Activated gamma-delta T cell treated with anti-CD3 and anti-CD28 coated beads, Interleukin-2, amount 50 U/mL, for 16 hours (primary cell): ENCODE measurements at places on chromosomes 7 and 10.
A peak's percentile ranks its signal among the peaks of the same experiment; 100 is the strongest.

DNA sequence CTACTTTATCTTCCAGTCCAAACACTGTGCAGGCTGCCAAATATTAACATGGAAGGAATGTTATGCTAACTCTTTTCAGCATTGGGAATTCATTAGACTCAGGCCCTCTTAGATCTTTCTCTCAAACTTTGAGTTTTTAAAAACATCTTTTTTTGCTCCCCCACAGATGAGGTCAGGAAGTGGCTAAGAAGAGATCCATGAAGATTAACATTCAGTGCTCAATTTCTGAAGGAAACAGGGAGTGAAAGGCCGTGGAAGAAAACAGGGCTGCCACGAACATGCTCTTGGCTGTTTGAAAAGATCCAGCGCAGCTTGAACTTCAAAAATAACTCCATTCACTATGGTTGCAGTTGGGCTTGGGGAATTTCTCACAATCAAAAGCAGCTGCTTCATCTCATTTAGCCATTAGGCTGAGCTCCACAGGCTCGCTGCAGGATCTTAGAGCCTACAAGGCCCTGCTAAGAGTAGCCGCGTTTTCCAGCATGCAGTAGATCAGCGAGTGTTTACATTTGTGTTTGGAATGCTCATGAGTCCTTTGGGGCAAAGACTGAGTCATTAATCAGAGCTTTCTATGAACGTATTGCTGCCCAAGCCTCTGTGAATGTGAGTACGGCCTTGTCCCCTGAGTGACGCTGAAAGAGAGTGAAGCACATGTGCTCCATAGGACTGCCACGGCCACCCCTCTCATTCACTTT, 41.2 kb upstream of the TNS3 start:
- no peak for DNase-seq

GRCh38 chr10:43078175-43078985, 1.5 kb downstream of the RET start:
- DNase-seq = no peak

DNA sequence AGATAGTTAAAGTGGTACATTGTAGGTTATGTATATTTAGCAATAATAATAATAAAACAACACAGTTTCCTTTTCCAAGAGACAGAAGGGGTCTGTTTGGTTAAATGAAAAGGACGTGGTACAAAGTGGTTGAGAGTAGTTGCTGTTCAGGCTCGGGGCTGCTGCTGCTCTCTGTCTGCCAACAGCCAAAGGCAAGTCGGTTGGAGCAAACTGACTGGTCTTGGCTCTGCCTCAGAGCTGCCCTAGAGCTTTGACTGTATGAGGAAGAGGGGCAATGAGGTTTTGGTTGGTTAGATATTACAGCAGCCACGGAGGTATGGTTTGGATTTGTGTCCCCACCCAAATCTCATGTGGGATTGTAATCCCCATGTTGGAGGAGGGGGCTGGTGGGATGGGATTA, 95.3 kb downstream of the CACNB2 start:
- DNase-seq = no peak

DNA sequence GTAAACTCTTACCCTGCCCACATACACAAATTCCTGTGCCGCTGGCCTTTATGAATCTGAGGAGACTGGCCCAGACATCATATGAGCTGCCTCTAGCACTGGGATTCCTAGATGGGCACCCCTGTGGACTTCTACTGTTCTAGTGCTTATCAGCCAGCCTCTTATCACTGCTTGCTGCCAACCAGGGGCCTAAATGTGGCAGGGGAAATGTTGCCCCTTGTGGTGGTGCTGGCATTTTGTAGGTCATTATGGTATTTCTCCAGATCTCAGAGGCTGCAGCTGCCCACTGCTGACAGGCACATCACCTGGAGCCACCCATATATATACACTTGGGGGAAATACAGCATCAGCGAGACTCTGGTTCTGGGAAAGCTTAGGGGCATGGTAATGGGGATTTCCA, 5.4 kb downstream of the SFR1 start:
- DNase-seq = no peak

DNA sequence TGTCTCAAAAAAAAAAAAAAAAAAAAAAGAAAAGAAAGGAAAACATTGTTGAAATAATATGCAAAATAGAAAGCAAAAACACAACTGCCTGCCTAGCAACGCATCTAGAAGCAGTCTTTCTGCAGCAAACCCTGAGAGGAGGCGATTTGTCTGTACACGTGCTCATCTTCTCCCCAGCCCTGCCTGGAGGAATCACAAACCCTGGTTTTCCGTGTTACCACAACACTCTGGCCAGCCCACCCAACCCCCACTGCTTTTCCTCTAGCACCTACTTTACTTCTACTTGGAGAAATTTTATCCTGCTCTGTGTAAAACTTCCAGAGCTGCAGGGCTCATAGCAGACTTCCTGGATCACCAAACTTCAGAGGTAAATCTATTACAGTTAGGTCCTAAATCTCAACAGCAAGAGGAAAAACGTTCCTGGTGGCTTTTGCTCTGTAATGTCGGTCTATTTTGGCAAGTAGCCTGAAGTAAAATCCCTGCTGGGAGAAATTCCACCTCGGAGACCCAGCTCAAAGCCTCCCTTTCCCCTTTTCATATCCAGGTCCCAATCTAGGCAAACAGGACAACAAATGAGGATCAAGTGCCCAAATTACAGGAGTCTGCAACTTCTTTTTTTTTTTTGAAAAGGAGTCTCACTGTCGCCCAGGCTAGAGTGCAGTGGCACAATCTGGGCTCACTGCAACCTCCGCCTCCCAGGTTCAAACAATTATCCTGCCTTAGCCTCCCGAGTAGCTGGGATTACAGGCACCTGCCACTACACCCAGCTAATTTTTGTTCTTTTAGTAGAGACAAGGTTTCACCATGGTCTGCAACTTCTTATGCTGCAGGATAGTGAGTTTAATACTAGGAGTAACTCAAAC, 91.6 kb downstream of the DNMBP start:
- DNase-seq = no peak

- no peak for DNase-seq
These were observed 14.1 kb downstream of the ZWINT start for GRCh38 chr10:56346845-56347415.

GRCh38 chr7:74606101-74606908, 51.2 kb upstream of the GTF2I start:
- peak; percentile 12 for DNase-seq

DNA sequence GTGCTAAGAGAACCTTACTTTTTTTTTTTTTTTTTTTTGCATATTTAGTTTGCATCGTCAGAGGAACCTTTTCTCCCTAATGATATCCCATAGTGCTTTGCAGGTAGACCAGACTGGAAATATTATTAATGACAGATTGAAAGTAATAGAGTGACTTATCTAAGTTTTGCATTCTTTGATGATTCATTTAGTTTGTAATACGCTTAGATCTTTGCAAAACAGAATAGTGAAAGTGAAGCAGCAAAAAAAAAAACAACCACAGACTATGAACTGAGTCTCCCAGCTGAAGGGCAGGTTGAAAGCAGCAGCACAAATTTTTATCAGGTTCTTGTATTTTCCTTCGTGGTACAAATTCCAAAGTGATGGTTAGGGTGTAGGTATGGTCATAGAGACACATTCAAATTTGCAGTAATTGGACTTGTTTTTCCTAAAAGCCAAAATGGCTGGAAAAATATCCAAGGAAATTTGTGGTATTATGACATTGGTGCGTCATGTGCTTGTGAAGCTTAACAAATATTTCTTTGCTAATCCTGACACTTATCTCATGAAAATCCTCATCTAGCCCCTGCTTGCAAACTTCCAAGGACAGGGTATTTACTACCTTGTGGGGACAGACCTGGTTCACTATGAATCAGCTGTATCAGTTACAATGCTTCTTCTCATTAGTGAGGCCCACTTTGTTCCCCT, 81.8 kb upstream of the CREB5 start:
- no peak for DNase-seq

GRCh38 chr10:89029181-89029580, 38.6 kb downstream of the FAS start:
- no peak for DNase-seq

GRCh38 chr7:133081119-133081598, 731 bp downstream of the CHCHD3 start:
- DNase-seq = no peak

- no peak for DNase-seq
These were observed 140.3 kb upstream of the KLF14 start for GRCh38 chr7:130874071-130874915.

DNA sequence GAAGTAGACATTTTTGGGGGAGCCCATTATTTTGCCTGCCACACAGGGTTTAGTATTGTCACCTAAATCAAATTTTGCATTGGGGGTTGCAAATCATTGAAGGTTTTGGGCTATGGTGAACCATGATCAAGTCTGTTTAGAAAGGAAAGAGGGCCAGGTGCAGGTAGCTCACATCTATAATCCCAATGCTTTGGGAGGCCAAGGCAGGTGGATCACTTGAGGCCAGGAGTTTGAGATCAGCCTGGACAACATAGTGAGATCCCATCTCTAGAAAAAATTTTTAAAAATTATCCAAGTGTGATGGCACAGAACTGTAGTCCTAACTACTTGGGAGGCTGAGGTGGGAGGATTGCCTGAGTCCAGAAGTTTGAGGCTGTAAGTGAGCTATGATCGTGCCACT, 31.2 kb downstream of the KAT6B start:
- DNase-seq = no peak

DNA sequence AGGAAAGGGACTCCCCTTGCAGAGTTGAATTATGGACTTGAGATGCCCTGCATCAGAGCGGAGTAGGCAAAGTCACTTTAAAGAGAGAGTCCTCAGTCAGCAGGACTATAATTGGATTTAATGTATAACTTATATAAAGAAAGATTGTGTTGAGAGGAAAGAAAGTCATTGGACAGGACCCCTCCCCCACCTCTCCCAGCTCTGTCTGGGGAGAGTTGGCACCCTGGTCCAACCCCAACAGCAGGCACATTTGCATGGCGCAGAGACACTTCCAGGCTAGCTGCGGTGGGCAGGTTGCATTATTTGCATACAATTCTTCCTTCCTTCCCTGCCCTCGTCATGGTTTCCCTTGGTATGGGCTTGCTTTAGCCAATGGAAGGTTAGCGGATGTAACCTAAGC, 46.1 kb upstream of the NPTX2 start:
- no peak for DNase-seq

- no peak for DNase-seq
These were observed 210.8 kb downstream of the CCSER2 start for GRCh38 chr10:84539216-84539615.

DNA sequence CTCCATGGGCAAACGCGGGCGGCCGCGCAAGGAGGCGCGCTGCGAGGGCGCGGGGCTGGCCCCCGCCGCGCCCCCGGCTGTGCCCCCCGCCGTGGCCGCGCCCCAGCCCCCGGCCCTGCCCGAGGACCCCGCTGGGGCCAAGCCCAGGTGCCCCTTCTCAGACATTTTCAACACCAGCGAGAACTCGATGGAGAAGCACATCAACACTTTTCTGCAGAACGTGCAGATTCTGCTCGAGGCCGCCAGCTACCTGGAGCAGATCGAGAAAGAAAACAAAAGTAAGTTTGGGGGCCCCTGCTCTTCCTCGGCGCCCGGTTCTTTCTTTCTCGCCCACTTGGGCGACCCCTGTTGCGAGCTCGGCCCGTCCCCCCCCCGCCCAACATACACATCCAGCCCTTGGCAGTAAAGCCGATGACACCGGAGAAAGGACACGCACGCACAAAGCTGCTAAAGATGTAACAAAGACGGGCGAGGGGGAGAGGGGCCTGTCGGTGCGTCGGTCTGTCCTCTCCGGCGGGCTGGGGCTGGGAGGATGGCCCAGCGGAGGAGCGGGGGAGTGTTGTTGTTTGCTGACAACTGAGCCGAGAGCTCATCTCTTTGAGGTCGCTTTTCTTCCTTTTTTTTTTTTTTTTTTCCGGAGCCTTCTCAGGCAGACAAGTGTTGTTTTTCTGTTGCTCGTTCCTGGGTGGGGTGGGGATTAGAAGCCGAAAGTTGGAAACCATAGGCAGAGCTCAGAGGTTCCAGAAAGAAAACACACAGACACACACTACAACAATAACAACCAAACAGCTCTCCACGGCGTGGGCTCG, 604 bp downstream of the MXI1 start:
- no peak for DNase-seq

- no peak for DNase-seq
These were observed at the start of gene GRM3 for GRCh38 chr7:86643561-86644281. TSS of gene GRM3 (plus strand) at chr7:86643909. CDS start at chr7:86765146, 121,237 bp downstream.

DNA sequence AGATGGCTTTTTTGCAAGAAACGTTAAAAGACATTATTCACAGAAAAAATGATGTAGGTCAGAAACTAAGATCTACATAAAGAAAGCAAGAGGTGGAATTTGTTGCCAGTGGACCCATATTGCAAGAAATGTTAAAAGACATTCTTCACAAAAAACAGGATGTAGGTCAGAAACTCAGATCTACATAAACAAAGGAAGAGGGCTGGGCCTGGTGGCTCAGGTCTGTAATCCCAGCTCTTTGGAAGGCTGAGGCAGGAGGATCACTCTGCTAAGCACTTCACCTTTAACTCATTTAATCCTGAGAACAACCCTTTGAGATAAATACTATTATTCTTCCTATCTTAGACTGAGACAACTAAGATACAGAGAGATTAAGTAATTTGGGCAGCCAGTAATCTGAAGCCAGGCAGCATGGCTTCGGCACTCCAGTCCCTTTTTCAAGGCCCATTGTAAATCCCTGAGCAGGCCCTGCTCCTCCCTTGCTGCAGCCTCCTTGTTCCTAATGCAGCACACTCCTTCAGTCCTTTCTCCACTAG, 11.6 kb downstream of the ZFAND4 start:
- DNase-seq = no peak

- no peak for DNase-seq
These were observed 3.8 kb downstream of the REEP3 start for GRCh38 chr10:63525021-63525420.

DNA sequence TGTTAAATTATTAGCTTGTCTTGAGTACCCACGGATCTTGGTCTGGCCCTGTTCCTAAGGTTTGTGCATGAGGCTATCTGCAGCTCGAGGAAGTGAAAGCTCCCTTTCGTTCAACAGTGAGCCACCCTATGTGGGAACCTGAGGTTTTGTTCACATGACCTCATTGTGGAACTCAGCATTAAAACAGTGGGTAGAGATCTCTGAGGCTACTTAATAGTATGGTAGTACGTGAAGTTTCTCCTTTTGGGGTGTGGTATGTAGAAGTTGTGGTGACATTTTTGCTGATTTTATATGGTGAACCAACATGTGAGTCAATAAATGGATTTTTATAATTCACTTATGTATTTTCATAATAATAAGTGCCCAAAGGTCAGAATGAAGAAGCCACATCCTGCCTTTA, 252.7 kb upstream of the FERD3L start:
- DNase-seq = no peak

- no peak for DNase-seq
These were observed 35.5 kb upstream of the DGKI start for GRCh38 chr7:137882261-137882668.

GRCh38 chr10:34801097-34801733, 13.9 kb downstream of the PARD3 start:
- DNase-seq = no peak

DNA sequence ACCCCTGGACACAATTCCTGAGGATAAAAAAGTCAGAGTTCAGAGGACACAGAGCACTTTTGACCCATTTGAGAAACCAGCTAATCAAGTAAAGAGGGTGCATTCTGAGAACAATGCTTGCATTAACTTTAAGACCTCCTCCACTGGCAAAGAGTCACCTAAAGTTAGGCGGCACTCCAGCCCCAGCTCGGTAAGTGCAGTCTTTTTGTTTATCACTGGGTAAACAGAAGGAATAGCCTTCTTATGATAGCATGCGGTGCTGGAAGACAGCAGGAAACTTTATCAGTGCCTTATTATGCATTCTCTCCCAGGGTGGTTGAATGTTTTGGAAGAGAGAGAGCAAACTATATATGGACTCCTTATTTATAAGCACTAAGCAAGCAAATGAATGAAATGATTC, 130.5 kb downstream of the CDK14 start:
- DNase-seq = no peak

- DNase-seq = no peak
These were observed 54.7 kb downstream of the ZNF467 start for GRCh38 chr7:149718730-149719049.
